Hematopoietic multipotent progenitor cell treated with erythropoietin and hydrocortisone succinate and interleukin-3 and kit ligand, for 8 days (in vitro differentiated cells): ENCODE measurements at places on chromosomes 3 and 15.
A peak's percentile ranks its signal among the peaks of the same experiment; 100 is the strongest.

- DNase-seq = no peak
Observed at GRCh38 chr3:138938056-138938876, 8.7 kb downstream of the FOXL2 start.

GRCh38 chr3:12990781-12991480 is 82.3 kb downstream of the IQSEC1 start:
- no peak for DNase-seq

DNA sequence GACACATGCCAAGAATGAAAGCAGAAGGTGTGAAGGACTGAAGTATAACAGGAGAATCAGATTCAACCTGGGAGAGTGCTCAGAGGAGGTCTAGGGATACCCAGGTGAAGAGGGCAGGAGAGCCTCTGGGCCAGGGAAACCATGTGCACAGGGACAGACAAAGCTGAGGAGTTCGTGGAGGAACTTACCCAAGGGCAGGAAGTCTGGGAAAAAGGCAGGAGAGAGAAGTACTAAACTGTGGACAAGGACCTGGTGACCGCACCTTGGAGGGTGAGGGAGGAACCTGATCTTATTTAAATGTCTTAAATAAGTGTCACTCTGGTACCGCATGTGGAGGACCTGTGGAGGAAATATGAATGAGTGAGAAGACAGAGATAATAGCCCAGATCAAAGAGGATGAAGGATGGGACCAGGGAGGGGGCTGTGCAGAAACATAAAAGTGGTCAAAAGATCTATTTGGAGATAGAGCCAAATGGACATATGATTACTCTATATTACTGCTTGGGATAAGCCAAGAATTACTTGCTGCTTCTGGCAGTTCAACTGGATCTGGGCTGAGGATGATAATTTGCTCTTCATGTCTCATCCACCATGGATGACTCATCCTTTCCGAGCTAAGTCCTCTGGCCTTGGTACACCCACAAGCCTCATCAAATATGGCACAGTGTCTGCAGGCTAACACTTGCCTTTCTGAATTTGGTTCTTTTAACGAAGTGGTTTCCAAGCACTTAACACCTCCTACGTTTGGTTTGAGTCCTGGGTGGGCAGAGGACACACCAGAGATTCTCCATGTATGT is 116.9 kb upstream of the NMNAT3 start:
- DNase-seq = no peak

GRCh38 chr3:138173769-138174420 is 826 bp downstream of the DBR1 start:
- DNase-seq = no peak

DNA sequence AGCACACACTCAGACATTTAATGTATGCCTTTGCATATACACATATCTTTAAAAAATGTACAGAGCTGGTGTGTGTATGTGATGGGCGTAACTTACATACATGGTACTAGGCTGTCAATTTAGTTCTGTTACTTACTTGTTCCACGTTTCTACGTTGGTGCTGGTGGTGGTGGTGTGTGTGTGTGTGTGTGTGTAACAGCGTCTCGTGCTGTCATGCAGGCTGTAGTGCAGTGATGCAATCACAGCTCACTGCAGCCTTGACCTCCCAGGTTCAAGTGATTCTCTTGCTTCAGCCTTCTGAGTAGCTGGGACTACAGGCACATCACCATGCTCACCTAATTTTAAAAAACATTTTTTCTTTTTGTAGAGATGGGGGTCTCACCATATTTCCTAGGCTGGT is 64.2 kb downstream of the ISG20 start:
- no peak for DNase-seq

DNA sequence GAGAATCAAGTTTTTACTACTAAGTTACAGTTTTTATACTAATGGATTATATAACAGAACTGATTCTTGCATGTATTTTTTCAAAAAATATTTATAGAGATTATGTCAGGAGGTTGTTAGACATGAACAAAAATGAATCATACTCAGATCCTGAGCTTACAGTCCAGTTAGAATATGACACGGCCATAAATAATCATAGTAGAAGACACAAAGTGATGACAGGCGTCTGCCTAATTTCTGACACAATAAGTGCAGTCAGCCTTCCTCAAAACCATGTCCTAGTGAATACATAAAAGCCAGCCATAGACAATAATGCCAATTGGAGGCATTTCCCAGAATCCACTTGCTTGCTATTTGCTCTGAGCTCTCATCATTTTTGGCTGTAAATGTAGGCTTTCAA is 81.7 kb upstream of the POU1F1 start:
- no peak for DNase-seq

DNA sequence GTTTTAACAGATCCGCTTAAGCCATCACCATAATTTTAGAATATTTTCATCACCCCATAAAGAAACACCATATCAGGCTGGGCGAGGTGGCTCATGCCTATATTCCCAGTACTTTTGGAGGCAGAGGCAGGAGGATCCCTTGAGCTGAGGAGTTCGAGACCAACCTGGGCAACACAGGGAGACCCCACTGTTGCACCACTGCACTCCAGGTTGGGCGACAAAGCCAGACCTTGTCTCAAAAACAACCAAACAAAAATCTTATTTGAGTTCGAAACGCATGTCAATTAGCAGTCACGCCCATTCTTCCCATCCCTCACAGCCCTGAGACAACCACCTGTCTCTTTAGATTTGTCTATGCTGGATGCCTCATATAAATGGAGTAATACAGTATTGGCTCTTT is 119.9 kb downstream of the KLF13 start:
- DNase-seq = no peak

- DNase-seq = no peak
Observed at GRCh38 chr3:52860424-52860768, 25.6 kb upstream of the MUSTN1 start.

GRCh38 chr15:91258415-91258759 is 158.3 kb downstream of the SV2B start:
- DNase-seq = peak; percentile 6

- DNase-seq = peak; percentile 73
Observed at GRCh38 chr15:39887832-39888231, 32.2 kb downstream of the GPR176 start.

GRCh38 chr3:153633407-153633806 is 471.4 kb downstream of the RAP2B start:
- DNase-seq = no peak

DNA sequence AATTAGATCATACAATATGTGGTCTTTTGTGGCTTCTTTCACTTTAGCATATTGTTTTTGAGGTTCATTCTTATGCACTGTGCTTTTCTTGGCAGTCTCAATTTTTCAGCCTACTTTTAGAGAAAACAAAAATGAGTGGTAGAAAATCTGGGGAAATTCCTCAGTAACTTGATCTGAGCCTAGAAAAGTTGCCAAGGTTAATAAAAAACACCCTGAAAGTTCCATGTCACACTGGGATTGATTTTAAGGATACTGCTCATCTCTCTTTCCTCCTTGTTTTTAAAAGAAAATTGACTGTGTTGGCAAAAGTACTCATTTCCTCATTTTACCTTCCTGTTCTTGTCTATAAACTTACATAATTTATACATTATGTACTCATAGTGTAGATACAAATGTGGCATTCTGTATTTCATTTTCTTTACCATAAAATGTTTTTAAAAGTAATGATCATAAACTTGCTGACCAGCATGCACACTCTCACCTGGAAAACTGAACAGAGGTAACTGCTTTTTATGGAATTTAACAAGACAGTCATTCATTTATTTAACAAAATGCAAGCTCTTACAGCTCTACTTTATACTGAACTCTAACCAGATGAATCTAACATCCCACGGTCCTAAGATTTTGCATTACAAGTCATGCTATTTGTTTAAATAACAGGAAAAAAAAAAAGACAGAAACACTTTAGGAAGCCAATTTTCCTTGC is 28.6 kb upstream of the SH3BP5 start:
- DNase-seq = no peak

DNA sequence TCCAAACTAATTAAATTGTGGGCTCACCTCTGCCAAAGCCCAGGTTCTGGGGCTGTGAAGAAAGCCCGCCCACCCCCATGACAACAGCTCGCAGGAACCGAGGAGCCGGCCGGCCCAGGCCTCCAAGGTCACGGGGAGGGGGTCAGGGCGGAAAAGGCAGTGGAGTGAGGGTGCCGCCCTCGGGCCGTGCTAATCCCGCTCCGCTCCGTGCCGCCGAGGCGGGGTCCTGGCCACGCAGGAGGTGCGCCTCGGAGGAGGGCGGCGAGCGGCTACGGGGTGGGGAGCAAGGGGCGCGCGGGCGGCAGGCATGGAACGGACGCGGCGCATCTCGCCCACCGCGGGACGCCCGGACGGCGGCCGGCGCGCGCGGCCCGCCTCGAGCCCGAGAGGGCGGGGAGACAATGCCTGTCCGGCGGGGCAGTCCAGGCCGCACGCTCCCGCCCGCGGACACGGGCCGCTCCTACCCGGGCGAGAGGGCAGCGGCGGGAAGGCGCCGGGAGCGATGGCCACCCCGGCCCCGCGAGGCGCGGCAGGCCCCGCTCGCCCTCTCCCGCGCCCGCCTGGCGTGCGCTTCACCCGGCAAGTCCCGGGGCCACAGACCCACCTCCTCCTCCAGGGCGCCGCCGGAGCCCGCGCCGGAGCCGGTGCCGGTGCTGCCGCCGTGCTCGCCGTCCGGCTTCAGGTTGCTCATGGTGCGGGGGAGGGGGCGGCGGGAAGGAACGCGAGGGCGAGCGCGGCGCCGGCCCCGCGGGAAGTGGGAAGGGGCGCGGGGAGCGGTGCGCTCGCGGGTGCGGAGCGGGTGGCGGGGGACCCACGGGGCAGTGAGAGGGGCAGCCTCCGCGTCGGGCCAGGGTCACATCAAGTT is 528 bp downstream of the RBPMS2 start:
- DNase-seq = no peak

- no peak for DNase-seq
Observed at GRCh38 chr3:154872074-154872473, 208.0 kb upstream of the MME start.

DNA sequence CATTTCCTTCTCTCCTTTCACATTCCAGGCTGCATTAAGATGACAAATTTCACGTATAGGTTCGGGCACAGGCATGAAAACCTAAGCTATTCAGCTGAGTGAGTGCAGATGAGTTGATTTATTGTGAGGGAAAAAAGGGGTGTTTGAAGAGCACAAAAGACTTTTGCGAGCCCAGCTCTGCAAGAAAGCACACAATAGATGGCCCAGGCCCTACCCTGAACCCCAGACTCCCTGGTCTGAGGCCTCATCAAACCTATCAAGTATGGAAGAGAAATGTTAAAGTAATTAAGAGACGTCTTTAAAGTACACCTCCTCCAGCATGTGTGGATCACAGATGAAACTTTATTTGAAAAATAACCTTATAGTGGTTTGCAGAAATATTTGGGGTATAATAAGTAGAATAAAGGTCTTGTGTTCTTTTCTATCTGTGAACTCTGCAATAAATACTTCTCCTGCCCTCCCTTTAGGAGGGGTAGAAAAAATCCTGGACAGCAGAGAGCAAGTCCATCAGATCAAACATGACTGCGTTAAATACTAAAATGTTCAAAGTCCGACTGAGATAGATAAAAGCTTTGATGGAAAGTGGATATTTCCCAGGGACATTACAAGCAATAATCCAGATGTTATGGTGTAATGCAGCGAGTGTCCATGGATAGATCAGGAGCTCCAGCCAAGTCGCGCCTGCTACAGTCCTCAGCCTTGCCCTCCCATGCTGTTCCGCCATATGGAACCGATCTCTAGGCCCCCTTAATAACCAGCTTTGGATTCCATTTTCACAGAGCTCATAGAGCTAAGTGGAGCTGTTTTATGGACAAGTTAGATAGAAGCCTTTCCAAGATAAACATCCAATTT is 121.5 kb downstream of the MCTP2 start:
- DNase-seq = no peak

GRCh38 chr3:127794402-127794801 is 27.9 kb downstream of the MGLL start:
- DNase-seq = no peak

DNA sequence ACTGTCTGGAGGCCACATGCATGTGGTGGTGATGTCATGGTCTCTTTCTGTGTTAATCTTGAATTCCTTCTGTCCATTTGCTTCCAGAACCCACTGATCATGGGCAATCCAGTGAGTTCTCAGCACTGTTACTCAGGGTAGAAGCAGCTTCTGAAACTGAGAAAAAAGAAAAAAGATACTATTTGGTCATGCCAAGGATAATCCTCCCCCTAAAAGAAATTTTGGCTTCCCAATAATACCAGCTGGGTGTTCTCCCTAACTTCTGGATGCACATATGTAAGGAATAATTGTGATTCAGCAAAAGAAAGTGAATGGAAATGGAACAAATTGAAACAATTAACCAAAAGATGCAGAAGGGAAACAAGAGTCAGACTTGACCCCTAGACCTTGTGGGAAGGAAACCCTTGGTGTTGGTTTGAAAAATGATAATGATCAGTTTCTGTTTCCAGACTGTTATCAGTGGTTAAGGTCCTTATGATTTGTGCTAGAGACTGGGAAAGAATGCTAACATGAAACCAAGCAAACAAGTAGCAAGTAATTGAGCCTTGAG is 92.3 kb downstream of the RBMS3 start:
- no peak for DNase-seq

- no peak for DNase-seq
Observed at GRCh38 chr3:72776-73175, 123.8 kb upstream of the CHL1 start.

- DNase-seq = no peak
Observed at GRCh38 chr3:44359146-44359751, 20.7 kb downstream of the TCAIM start.

DNA sequence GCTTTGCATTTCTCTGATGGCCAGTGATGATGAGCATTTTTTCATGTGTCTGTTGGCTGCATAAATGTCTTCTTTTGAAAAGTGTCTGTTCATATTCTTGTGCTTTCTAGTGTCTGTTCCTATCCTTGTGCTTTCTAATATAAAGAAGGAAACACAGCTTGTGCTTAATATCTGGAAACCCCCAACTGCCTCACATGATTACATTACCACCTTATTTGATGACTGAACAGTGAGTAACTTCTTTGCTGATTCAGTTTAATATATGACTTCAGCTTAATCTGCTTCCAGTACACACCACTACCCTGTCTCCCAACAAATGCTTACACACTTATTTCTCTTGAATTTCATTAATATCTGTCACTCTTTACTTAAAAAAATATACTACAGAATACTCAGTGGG is 835.1 kb downstream of the EDEM1 start:
- DNase-seq = no peak

DNA sequence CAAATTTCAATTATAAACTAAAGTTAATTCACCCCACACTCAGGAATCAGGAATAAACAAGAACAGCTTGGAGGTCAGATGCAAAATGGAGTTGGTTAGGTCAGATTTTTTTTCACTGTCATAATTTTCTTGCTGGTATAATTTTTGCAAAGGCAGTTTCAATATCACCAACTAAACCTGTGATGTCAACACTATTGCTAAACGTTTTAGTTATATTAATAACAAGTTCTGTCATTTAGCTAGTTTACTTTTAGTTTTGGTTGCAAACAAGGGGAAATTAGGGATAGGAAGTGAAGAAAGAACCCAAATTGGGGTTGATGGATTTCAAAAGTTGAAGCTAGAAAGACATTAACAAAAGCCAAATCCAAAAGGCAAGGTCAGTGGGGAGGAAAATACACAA is 4.6 kb upstream of the CPB1 start:
- no peak for DNase-seq

- no peak for DNase-seq
Observed at GRCh38 chr15:31551323-31551722, 224.7 kb downstream of the KLF13 start.

- peak; percentile 7 for DNase-seq
Observed at GRCh38 chr15:33113666-33114373, 80.7 kb downstream of the FMN1 start.

GRCh38 chr3:134772591-134772990 is 22.5 kb upstream of the EPHB1 start:
- no peak for DNase-seq

- no peak for DNase-seq
Observed at GRCh38 chr3:160931474-160931873, 173.7 kb downstream of the B3GALNT1 start.

- no peak for DNase-seq
Observed at GRCh38 chr15:32953533-32953910, 235.7 kb downstream of the GREM1 start.
